ENCODE measurements at places on chromosomes 2 and 18.

DNA sequence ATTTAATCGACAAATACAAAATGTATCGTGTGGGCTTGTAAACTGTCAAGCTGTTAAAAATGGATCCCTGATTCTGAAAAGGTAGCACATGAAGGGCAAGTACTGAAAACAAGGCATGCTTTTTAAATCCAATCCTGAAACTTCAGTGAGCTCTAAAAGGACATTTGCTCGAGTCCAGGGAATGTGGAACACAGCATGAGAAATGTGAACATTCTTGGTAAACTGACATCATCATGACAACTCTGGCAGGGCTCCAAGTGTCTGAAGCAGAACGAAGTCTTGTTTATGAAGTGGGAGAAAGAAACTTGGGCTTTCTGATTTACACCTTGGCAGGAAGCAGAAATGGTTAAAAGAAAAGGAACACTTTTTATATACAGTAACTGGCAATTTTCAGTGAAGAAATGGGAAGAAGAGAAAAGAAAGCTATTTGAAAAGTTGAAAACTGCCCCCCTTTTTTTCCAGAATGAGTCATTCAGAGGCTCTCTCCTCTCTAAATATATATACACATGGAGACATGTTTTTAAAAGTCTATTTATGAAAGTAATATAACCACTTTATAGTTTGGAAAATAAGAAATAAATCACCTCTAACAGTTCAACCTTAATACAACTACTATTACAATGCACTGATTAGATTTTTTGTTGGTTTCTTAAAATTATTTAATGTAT lies 120.8 kb downstream of the GAREM1 start:
- DNase-seq: peak; percentile 40

DNA sequence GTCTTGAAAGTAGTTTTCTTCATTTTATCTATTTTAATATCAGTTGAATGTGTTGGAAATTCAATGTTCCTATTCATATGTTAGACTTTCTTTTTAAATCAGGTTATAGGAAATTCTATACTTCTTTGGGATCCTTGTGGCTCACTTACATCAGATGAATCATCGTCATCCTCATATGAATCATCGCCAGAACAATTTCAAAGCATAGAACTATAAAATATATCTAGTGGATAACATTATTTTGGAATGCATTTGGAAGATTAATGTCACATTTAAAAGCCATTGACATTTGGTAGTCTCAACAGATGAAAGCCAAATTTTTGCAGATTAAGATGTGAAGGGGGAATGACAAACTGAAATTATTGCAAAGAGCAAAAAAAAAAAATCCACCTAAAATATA lies 94.1 kb downstream of the FAM161A start:
- no peak for DNase-seq

- DNase-seq: no peak
Measured at GRCh38 chr2:138500592-138501424, 762 bp upstream of the SPOPL start.

DNA sequence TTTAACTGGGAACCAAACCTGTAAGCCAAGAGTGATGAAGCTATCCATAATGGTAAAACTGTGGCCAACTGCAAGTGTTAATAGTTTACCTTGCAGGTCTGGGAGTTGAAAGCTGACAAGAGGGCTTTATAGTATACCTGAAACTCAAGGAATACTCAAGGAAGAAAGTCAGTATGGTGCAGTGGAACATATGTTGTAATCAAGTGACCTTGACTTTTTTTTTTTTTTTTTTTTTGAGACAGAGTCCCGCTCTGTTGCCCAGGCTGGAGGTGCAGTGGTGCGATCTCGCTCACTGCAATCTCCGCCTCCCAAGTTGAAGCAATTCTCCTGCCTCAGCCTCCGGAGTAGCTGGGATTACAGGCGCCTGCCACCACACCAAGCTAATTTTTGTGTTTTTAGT lies 27.6 kb downstream of the VIL1 start:
- no peak for DNase-seq

DNA sequence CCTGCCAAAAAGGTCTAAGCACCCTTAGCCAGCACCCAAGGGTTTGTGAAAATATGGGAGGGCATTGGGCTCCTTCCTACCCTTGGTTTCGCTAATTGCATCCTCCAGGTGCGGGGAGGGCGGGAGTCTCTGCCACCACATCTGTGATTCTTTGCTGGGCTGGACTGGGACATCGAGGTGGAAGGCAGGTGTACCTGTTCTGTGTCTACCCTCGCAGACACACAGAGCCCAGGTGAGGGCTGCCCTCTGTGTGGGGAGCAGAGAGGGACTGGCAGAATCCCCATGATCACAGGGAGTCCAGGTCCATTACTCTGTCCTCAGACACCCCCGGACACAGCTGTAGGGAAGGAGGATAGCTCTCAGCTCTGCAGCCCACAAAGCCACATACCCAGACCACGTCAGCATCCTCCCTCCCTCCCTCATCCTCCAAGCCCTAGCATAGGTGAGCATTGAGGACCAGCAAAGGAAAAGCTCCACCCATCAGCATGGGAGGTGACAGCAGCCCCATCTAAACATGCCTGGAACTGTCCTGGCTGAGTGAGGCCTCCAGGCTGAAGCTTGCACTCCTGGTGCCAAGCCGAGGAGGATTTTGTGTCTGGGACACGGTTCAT lies 49.8 kb downstream of the PLB1 start:
- DNase-seq: no peak

GRCh38 chr2:201183365-201183727 lies 405 bp downstream of the CASP10 start:
- DNase-seq: no peak

- DNase-seq: no peak
Measured at GRCh38 chr18:51171223-51171622, 26.3 kb downstream of the MEX3C start.

- no peak for DNase-seq
Measured at GRCh38 chr2:232568161-232568560, 17.7 kb downstream of the EIF4E2 start.

DNA sequence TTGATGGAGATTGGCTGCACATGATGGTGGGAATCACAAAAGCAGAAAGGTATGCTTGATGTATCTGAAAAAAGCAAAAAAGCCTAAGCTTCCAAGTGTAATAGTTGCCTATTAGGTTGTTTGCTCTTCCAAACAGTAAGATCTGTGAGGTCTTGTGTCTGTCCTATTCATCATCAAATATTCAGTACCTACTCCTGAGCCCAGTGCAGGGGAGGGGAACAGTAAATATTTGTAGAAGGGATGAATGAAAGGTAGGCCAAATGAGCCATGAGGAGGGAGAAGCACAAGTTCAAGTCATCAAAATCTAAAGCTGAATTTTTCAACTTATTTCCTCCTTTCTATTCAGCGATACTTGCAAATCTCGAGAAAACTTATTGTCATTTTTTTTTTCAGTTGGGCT lies 153.2 kb upstream of the ETAA1 start:
- no peak for DNase-seq

DNA sequence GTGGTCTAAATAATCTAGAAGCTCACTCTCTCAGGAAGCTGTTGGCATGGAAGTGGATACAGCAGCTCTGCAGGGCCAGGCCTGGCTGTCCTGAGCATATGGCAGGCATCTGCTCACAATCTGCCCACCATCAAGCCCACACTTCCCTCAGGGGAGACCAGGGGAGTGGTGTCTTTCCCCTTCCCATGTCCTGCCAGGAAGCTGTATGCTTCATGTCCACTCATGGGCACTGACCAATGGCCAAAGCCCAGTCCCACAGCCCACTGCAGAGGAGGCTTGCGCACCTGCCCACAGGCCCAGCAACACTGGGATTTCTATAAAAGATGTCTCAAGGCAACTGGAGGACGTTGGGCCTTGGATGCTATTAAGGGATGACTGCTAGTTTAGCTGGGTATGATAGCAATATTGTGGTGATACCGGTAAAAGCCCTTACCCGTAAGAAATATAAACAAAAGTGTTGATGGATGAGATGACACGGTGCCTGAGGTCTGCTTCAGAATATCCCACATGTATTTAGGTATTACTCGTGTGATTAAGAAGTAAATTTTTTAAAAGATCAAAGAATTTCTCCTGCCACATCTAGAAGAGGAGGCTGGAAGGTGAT lies 106.7 kb upstream of the CTDP1 start:
- DNase-seq: no peak

DNA sequence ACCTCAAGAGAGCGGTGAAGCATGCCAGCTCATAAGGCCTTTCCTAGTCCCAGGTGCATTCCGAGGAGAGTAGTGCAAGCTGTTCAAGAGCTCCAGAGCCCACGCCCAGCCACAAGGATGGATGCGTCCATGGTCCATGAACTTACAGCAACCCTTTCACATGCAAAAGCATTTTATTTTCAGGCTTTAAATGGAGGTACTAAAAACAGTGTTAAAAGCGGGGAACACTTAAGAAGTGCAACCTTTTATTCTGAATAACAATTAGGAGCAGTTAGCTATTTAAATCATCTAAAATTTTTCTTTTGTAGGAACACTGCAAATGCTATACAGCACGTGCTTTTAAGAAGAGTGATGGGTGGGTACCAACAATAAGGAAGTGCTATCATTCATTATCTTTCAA lies 33.8 kb downstream of the POU3F3 start:
- no peak for DNase-seq

- DNase-seq: no peak
Measured at GRCh38 chr2:82853299-82853698, 1605.8 kb downstream of the SUCLG1 start.

- DNase-seq: peak; percentile 63
Measured at GRCh38 chr2:1593371-1594122, 150.8 kb downstream of the PXDN start.

Data from left ventricle myocardium superior (tissue), 1 donor.